ENCODE measurements at places on chromosomes 7 and 10.
A peak's percentile ranks its signal among the peaks of the same experiment; 100 is the strongest.

DNA sequence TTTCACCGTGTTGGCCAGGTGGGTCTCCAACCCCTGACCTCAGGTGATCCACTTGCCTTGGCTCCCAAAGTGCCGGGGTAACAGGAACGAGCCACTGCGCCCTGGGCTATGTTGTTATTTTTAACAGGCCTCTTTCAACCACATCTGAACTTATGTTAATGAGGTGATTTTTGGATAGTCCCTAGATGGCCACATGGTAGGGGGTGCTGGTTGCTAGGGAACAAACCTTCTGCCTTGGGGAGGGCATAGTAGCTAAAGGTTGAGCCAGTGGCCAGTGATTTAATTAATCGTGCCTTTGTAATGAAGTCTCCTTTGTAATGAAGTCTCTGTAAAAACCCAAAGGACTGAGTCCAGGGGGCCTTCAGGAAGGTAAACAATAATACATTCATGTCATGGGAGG lies 9.1 kb downstream of the COMTD1 start:
- DNase-seq = no peak

DNA sequence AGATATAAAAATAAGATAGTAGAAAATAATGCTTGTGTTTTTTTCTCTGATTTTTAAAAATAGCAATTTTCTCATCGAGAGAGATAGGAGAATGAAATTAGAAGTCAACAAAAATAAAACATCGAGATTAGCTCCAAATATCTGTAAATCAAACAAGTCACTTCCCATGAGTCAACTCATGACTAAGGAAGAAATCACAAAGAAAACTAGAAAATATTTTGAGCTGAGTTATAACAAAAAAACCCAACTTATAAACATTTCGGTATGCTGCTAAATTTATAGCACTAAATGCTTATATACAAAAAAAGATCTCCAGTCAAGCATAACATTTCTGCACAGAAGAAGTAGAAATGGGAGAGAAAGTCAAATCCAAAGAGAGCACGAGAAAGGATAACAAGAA lies 140.1 kb downstream of the ITGA8 start:
- DNase-seq = peak; percentile 13

DNA sequence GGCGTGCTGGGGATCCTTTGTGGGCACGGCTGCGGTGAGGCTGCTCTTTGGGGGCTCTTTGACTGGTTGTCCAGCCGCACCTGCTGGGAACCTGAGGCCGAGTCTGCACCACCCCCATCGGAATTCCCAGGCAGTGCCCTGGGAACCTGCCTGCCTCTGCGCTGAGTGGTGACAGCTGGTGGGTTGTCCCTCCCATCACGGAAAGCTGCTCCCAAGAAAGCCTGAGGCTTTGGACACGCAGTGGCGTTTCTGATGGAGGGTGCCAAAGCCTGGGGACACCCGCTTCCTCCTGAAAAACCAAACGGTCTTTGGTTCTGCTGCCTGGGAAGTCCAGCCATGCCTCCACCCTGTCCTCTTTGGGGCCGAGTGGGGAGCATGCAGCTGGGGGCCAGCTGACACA lies 21.4 kb upstream of the SHH start:
- DNase-seq = no peak

DNA sequence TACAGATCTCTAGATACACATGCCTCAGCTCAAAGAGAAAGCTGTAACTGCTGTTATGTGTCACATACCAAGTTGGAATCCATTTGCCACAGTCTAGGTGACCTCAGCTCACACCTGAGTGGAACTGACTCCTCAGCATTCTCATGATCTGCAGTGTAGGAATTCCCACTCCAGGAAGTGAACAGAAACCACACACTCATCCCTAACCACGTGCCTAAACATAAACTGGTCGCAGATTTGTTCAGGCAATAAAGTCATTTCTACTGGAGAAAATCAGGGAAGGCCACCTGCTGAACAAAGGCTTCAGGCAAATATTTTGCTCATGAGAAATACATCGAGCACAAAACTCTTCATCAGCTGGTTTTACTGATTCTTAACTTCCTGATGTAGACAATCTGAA lies 23.0 kb upstream of the ZMYND11 start:
- DNase-seq = no peak

DNA sequence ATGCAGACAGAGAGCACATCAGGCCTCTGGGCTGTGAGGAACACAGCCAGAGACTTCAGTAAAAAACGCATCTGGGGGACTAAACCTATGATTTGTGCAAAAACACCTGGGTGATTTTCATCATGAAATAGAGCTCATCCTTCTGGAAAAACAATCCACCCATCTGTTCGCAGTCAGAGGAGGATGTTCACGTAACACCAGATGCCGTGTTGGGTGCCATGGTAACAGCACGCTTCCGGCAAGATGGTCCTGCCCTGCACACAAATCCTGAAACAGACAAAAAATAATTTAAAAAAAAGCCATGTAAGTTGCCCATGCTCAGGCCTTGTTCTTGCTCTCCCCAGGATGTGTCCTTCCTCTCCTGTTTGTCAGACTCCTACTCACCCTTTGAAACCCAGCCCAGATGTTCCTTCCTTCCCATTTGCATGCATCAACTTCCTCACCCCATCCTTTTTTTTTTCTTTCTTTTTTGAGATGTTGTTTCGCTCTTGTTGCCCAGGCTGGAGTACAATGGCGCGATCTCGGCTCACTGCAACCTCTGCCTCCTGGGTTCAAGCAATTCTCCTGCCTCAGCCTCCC lies 28.3 kb upstream of the GNA12 start:
- DNase-seq = no peak

- DNase-seq = no peak
Observed at GRCh38 chr10:69086001-69086509, 1.8 kb upstream of the SRGN start.

DNA sequence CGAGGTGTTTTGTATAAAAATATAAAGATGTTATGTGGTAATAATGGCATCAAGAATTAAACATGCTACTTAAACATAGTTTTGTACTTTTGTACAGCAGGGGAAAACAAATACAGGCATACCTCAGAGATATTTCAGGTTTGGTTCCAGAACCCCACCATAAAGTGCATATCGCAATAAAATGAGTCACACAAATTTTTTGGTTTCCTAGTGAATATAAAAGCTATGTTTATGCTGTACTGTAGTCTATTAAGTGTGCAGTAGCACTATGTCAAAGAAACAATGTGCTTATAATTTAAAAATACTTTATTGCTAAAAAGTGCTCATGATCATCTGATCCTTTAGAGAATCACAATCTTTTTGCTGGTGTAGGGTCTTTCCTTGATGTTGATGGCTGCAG lies 17.8 kb downstream of the LRRTM3 start:
- no peak for DNase-seq

DNA sequence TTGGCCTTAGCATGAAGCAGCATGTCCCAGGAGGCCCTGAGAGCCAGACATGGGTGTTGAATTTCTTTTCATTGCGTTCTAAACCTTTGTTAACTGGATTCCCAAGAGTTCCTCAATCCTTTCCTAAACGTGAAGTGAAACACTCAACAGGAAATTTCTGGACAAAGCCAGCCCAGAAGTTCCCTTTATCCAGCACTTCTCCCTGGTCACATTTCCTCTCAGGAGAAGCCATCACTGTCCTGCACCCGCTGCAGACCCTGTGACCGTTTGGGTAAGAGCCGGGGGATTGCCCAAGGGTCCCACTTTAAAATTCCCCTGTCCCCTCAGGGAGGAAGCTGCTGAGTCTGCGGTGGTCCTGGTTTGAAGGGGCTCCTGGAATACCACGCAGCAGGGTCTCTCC lies 88.0 kb upstream of the ZPBP start:
- DNase-seq = no peak

DNA sequence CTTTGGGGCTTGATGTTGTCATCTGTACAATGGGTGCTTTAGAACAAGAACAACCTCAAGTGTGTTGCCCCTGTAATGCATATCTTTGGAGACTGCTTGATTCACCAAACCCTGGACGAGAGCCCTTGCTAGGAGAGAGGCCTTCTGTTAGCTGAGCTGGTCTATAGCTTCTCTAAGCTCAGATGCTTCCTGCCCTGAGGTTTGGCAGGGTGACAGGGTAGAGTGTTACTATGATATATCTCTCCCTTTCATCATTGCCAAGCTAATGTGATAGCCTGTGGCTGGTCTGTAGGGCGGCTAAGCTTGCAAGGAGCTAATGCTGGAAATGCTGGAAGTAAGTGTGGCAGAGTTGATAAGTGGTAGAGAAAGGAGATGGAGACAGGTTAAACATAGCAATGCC lies 364.1 kb downstream of the RPS24 start:
- DNase-seq = no peak

DNA sequence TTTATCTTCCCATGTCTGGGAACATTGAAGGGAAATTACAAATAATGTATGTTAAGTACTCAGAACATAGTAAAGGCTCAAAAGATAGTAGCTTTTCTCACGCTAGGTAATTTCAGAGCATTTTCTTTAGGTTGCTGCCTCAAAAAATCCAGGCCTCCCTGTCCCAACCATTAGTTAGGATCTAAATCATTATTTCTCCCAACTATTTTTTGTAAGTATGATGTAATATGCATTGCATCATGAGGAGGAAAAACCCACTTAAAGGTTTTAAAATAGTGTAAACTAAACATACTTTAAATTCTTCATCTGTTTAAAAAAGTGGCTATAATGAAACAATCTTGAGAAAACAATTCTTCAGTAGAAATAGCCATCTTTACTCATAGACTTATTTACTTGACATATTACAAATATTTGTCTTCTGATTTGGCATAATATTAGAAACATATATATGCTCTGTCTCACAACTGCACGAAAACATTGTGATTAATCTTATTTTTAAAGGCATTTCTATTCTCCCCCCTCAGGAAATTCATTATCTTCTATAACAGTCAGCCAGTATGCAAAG lies 329.3 kb downstream of the ELMO1 start:
- DNase-seq = no peak

DNA sequence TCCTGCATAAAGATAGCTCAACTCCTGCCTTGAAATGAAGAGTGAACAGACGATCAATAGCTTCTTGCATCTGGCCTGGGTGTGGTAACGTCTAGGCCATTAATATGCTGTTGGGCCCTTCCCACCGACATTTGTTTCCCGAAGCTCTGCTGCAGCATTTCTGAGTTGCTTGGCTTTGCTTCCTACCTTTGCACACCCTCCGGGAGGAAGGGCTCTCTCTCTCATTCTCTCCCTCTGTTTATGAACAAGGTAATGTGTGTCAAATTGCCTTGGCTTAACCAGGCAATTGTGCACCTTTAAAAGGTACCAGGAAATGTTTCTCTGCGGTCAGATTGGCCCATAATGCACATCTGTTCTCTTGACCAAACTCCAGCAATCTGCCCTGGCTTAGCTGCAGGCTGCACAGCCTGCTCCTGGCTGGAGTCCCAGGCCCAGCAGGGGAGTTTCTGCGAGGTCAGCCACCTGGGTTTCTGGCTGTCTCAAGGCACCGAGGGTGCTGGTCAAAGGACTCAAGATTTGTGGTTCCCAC lies 223.7 kb downstream of the SNX10 start:
- no peak for DNase-seq

DNA sequence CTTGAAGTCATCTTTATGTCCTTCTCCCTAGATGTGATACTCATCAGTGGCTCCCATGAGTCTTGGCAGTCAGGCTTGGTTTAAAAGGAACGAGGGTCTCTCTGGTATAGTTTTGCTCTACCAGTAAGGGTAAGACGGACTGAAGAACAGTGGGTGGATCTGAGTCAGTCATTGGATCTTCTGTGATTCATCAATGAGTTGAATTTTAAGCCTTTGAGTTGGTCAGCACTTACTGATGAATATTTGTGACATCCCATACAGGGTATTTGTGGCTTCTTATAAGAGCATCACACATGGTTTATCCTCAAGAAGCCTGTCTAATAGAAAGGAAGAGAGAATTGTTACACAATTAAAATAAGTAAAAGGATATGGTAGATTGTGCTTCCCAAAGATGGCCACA lies 87.3 kb upstream of the NAMPT start:
- no peak for DNase-seq

DNA sequence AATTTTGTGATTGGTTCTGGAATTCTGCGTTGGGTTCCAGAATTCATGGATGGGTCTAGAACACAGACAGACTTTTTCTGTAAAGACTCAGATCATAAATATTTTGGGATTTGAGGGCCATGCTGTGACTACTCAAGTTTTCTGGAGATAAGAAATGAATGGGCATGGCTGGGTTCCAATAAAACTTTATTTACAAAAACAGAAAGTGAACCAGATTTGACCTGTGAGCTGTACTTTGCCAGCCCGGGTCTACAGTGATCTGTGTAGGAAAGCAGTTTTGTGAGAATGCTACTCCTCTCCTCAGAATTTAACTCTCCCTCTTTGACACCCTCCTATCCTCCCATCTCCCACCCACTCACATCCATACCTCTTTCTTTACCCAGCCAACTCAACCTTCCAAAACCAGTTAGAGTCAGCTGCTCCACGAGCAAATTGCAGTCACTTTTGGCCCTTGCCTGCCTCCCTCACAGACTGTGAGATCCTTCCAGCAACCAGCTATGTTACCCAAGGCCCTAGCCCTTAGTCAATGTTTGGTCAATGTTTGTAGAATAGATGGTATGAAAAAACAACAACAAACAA lies 312.8 kb upstream of the ZMIZ1 start:
- DNase-seq = no peak

DNA sequence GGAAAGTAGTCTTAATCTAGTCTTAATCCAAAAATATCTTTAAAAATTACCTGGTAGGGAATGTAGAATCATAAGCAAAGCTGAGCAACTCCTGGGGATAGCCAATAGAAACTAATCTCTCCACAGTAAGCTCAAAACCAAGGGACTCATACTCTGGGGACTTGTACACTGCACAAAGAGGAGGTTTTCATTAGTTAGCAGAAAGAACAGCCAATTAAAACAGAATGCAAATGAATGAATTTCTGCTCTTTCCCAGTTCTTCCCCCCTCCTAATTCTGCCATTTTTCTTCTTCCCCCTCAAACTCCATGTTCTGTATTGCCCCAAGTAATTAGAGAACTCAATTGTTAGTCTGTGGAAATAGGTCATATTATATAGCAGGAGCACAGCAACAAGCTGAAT lies 86.5 kb downstream of the NT5C2 start:
- no peak for DNase-seq

DNA sequence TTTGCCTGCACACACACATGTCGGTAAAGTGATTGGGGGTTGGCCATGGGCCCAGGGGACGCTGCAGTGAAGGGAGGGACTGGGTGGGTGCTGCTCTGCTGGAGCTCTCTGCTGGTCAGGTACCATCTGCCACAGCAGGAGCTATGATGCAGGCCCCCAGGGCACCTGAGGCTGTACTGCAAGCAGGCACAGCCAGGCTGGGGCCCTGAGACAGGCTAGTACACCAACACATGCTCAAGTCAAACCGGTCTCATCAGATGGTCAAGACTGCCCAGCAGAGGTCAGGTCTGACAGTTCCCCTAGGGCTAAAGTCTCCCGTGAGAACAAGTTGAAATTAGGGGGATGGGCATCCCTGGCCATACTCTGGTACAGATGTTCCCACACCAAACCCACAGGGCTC lies 118.3 kb upstream of the THSD7A start:
- DNase-seq = no peak
